ENCODE measurements at places on chromosomes 4 and X. TPM values are rescaled to one million over a fixed set of nuclear protein-coding genes. Genes with fewer than 3 reads are reported as not detected.

GRCh38 chr4:87806520-87806919 lies 7.2 kb downstream of the IBSP start:
- no peak for DNase-seq

GRCh38 chr4:70533211-70533610 lies 14.8 kb downstream of the AMTN start:
- DNase-seq, result no peak

DNA sequence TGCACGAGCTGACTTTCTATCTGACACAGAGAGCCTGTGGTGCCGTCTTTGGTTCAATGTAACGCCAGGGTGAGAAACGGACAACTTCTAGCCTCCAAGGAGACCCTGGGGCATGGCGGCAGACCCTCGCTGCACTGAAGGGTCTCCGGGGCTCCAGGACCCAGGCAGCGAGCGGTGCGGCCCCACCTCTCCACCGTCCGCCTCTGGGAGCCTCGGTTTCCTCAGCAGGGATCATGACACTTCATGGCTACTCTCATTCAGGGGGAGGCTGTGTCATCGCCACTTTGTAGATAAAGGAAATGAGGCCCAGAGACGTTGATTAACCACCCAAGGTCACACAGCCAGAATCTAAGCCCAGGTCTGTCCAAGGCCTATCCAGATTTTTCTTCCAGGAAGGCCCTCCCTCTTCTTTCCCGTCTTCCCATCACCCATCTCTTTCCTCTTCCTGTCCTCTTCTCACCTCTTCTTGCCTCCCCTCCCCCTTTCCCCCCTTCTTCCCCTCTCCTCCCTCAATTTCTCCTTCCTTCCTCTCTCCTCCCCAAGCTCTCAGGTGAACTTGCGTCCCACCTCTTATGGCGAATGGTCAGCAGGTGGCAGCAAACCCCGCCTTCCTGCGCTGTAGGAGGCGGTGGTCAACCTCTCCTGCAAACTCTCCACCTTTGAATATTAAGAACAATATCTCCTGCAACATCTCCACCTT lies 69.3 kb upstream of the HMX1 start:
- DNase-seq, result no peak

GRCh38 chr4:1872870-1873269 lies 1.7 kb downstream of the NSD2 start:
- DNase-seq, result peak; percentile 57

GRCh38 chrX:27706526-27706925 lies 101.3 kb upstream of the MAGEB10 start:
- DNase-seq, result no peak

GRCh38 chrX:153460826-153461225 lies 9.6 kb downstream of the HAUS7 start:
- DNase-seq, result peak; percentile 45

- DNase-seq, result no peak
These were observed 824 bp upstream of the UGDH start for GRCh38 chr4:39528061-39528465.

DNA sequence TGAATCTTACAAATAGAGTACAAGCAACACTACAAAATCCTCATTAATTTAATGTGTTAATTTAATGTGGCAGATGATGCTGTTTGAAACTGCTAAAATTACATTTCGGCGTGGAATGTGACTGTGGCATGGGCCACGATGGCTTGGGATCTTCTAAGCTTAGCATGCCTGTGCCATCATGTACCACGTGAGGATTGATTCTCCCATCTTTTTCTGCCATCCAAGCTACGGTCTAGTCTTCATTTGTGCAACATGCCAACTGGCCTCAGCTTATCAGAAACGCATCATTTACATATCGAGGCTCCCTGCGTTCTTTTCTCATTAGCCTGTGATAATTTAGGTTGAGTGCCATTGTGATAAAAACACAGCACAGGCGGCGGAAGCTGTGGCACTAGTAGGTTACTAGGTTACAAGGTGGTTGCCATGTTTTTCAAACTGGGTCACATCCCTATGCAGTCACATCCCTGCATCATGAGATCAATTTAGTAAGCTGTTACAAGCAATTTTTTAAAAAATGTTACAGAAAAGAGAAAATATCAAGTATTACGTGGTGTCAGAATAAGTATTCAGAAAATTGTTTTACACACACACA lies 189.9 kb upstream of the RBPJ start:
- peak; percentile 40 for DNase-seq

CRMP1 gene
- total RNA-seq, result 0.30 TPM

DNA sequence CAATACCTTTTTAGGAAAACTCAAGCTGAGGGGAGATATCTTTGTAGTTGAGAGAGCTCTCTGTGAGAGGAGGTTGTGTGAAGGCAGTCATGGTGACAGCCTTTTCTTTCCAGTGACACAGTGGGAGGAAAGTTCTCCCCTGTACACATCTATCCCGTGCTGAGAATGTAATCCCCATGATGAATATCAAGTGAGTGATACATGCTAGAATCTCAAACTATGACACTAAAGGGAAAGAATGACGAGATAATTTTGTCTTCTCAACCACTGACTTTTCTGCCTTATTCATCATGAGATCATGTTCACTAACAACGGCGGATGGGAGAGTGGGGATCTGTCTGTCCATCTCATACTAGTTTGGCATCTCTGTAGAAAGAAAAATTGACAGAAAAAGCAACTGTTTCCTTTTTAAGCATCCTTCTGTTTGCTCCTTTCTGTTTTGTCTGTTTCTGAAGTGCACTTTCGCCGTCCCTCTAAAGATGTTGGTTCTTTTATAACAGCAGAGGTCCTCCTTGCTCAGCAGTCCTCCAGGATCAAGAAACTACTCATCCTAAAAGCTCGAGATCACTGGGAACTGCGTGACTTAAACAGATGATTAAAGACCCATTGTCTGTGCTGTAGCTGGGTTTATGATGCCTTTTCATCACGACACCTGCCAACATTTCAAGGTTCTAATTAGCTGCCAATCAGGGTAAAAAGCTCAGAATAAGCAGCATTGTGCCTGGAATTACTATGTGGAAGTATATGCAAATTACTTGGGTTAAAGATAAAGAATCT lies 137.6 kb downstream of the DCK start:
- no peak for DNase-seq

- no peak for DNase-seq
These were observed 77.1 kb downstream of the DCTD start for GRCh38 chr4:182840108-182840507.

GRCh38 chr4:98098764-98099163 lies 44.5 kb downstream of the STPG2 start:
- no peak for DNase-seq

XPNPEP2 gene
- 1.7 TPM for total RNA-seq

GRCh38 chr4:10100734-10101216 lies 15.8 kb downstream of the WDR1 start:
- DNase-seq, result peak; percentile 38

GRCh38 chrX:13469963-13470684 lies 99.3 kb upstream of the EGFL6 start:
- no peak for DNase-seq

TEX11 gene
- not detected for total RNA-seq

- DNase-seq, result no peak
These were observed 305.9 kb downstream of the AFF2 start for GRCh38 chrX:148806145-148806870.

DNA sequence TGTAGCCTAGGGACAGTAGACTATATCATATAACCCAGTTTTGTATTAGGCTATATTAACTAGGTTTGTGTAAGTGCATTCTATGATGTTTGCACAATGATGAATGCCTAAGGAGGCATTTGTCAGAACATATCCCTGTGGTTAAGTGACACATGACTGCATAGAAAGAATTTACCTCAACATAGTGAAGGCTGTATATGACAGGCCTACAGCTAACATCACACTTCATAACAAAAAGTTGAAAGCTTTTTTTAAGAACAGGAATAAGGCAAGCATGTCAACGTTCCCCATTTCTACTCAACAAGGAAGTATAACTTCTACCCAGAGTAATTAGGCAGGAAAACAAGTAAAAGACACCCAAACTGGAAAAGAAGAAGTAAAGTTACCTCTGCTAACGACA lies 165.9 kb upstream of the NDST4 start:
- DNase-seq, result no peak

GRCh38 chr4:67929426-67929825 lies 33.9 kb downstream of the TMPRSS11A start:
- DNase-seq, result no peak

DNA sequence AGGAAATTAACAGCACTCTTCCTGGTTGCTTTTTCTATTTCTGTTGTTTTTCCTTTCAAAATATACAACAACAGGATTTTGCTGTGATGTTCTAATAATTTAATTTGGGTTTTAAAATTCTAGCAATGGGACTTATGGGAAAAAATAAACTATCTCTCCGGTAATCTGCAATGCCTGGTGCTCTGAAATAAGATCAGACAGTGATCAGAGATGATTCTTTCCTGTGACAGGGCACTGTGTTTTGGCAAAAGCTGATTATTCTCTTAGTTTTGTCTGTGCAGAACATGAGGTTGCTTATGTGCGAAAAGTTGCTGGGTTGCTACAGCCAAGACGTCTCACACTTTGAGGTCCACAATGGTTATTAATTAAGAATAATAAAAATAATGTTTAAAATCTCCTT lies 291.7 kb downstream of the FBXO8 start:
- DNase-seq, result no peak

DNA sequence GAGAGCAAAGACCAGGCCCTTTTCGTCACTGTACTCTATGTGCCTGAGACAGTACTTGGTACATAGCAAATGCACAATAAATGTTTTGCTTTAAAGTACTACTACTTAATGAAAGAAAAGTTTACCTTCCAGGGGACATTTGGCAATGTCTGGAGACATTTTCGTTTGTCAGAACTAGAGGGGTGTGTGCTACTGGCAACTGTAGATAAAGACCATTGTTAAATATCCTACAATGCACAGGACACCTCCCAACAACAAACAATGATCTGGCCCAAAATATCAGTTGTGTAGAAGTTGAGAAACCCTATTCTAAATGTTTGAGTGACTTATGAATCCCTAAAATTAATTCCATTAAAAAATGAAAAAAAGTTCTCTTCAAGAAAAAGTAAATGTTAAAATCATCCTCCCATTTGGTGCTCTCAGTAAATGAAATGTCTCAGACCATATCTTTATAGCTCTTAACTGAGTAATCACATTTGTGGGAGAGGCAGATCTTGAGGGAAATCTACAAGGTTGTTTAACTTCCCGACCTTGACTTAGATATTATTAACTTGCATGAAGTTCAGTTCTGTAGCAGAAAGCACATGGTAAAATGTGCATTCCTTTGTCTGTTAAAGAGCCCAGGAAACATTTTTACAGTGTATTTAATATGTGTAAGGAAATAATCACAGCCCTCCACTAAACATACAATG lies 18.5 kb downstream of the EGFL6 start:
- no peak for DNase-seq

ZNF157 gene
- 0.15 TPM for total RNA-seq

DNA sequence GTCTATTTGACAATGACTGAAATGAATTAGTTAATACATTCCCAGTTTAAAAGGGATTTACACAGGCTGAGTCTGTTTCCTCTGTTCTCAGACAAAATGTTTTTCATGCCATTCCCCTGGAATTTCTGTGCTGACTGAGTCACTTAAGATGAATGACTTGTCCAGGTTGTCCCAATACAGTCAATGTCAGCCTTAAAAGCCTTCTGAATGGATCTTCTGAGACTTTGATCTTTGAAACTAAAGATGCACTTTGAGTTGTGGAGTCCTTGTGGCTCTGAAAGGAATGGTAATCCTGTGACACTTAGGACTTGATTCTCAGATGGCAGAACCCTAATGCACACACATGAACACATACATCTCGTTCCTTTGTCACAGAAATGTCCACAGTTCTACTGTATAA lies 622.2 kb upstream of the GRID2 start:
- DNase-seq, result no peak

DNA sequence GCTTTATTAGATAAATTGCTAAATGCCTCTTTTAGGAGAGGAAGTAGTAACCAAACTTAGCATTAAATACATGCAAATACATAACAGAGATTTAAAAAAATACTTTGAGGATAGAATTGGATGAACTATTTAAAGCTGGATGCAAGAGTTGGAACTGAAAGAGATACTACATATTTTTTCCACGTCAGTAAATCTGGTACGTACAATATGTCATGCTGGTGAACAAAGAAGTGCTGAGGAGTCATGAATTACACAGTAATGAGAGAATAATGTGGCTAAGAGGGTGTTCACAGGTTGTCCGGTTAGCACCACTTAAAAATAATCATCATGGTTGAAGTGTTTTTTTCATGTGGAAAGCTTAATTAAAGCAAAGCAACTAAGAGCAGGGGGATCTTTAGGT lies 184.1 kb upstream of the FRMPD4 start:
- no peak for DNase-seq

CTAG1B gene
- not detected for total RNA-seq

STARD8 gene
- 3.7 TPM for total RNA-seq

GRCh38 chr4:182745237-182745636 lies 171.9 kb downstream of the DCTD start:
- no peak for DNase-seq

- DNase-seq, result no peak
These were observed 50.9 kb downstream of the FAM193A start for GRCh38 chr4:2587213-2587823.

DNA sequence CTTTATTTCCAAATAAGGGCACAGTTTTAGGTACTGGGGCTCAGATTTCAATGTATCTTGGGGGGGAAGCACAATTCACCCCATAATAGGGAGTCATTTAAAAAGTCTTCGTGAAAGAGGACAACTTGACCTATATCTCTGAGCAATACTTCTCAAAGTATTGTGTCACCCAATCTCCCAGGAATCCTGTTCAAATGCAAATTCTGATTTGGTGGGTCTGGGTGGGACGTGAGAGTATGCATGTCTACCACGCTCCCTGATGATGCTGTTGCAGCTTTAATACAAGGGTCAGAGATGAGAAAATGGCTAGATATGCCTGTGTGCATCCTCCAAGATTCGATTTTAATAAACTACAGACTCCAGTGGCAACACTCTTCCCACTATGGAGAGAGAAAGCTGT lies 514.8 kb downstream of the BCOR start:
- no peak for DNase-seq

SATL1 gene
- total RNA-seq, result not detected

GRCh38 chr4:109735566-109736365 lies 5.9 kb upstream of the PLA2G12A start:
- DNase-seq, result no peak

GRCh38 chr4:19729886-19730651 lies 521.6 kb upstream of the SLIT2 start:
- DNase-seq, result no peak

DNA sequence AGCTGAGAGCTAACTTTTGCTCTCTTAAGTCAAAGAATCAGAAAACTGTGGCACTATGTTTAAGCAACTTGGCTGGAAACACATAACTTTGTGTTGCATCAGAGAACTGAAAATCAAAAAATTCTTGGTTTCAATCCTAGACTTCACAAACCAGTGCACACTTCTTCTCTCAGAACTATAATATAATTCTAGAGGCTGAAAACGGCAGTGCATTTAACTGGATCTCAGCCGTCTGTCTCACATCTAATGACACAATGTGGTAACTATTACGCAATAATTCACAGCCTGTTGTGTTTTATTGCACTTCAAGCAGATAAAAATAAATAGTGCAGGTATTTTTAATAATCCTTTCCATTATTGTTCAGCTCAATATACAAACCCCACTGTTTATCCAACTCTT lies 260.6 kb upstream of the DIAPH2 start:
- DNase-seq, result no peak

All from activated CD4-positive, alpha-beta memory T cell treated with anti-CD3 and anti-CD28 coated beads, Interleukin-2, amount 10 ng/mL, durations not matched to agents 7 days and 5 days (primary cell).